HT-29 (cell line): ENCODE measurements at places on chromosomes 7 and 10. TPM values are rescaled to one million over a fixed set of nuclear protein-coding genes. Genes with fewer than 3 reads are reported as not detected.

DNA sequence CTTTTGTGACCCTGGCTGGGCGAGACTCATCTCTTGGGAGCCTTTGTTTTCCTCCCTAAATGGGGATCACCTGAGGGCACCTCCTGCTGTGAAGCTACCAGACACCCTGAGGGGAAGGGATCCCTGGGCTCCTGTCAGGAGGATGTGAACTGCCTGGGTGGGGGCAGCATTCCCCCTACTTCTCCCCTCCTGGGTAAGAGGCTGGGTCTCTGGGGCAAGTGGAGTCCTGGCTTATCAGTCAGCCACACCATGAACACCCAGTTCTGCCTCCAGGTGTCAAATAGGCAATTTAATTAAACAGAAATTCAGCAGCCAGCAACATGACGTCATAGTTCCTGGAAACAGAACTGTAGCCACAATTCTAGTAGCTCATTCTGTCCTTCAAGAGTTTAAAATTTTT lies 97.7 kb upstream of the RET start:
- no peak for DNase-seq

DNA sequence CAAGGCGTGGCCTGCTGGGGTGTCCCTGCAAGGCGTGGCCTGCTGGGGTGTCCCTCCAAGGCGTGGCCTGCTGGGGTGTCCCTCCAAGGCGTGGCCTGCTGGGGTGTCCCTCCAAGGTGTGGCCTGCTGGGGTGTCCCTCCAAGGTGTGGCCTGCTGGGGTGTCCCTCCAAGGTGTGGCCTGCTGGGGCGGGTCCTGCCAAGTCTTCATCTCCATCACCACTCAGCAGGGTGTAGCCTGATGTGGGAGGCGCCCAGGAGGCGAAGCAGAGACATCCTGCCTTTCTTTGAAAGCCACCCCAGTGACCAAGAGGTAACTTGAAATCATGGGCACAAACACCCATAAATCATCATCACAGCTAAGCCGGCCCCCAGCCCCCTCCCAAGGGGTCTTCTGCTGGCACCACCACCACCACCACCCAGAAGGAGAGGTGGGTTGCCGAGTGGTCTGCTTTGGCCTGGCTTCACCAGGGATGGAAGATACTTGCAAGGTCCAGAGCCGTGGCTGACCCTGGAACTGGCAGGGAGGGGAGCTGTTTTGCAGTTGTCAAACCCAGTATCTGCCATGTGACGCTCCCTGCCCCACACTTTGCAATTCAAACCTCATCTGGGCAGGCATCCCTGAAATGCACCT lies 190.6 kb downstream of the EBF3 start:
- DNase-seq, result no peak

- no peak for DNase-seq
These were observed 448.5 kb downstream of the NXPH1 start for GRCh38 chr7:8881916-8882315.

GRCh38 chr10:111273635-111274034 lies 196.8 kb downstream of the ADRA2A start:
- DNase-seq, result no peak

DNA sequence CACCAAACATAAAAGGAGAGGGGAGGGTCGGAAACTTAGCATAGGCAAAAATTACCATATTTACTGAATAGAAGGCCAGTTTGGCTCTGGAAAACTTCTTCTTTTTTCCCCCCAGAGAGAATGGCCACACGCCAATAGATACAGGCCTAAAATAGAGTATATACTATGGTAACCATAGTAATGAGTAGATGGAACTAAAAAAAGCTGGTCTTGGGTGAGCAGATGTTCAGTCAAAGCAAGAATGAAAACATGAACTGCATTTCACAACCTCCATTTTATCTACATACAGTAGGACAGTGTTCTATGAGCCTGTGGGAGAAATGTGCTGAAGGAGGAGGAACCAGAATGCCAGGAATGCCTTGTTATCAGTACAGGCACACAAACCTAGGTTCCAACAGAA lies 141.7 kb upstream of the SEMA3A start:
- no peak for DNase-seq

DNA sequence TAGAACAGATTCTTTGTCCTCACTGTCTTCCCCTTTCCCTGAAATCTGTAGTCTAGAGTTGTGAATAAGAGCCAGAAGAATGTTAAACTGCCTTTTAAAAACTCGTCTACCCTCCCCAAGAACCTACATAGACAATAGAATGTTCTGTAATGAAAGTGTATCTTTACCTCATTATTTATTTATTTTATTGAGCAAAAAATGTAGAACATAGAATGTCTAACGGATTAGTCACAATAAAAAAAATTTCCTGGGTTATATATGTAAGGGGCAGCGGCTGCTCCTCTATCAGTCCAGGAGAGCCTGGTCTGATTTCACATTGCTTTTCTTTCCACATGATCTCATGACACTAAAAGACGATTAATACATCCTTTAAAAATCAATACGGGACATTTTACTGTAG lies 135.7 kb downstream of the SDK1 start:
- no peak for DNase-seq

GRCh38 chr7:92053312-92053711 lies 81.0 kb downstream of the CYP51A1 start:
- no peak for DNase-seq

GRCh38 chr10:80526742-80527141 lies 11.0 kb upstream of the SH2D4B start:
- DNase-seq, result no peak

The TFR2 gene
- total RNA-seq, result 1.2 and 1.7 TPM in 2 replicates

The MRLN gene
- total RNA-seq, result not detected in 2 replicates

The AGR3 gene
- 6.2 and 17.9 TPM in 2 replicates for total RNA-seq
